Fibroblast of lung (primary cell): ENCODE measurements at places on chromosomes 11 and 22. TPM values are rescaled to one million over a fixed set of nuclear protein-coding genes. Genes with fewer than 3 reads are reported as not detected.

The B4GALNT4 gene
- 1.4 and 3.8 TPM in 2 replicates for polyA plus RNA-seq

The HEPN1 gene
- not detected in 2 replicates for polyA plus RNA-seq

The OR51F1 gene
- polyA plus RNA-seq = not detected in 2 replicates

The PITPNB gene
- 79.4 and 91.0 TPM in 2 replicates for polyA plus RNA-seq

The HPX gene
- 0.18 and 0.28 TPM in 2 replicates for polyA plus RNA-seq

The OR6A2 gene
- 0.03 TPM in 1 of 2 replicates, not detected in the other for polyA plus RNA-seq

The SCN4B gene
- polyA plus RNA-seq = 1.5 and 5.8 TPM in 2 replicates

DNA sequence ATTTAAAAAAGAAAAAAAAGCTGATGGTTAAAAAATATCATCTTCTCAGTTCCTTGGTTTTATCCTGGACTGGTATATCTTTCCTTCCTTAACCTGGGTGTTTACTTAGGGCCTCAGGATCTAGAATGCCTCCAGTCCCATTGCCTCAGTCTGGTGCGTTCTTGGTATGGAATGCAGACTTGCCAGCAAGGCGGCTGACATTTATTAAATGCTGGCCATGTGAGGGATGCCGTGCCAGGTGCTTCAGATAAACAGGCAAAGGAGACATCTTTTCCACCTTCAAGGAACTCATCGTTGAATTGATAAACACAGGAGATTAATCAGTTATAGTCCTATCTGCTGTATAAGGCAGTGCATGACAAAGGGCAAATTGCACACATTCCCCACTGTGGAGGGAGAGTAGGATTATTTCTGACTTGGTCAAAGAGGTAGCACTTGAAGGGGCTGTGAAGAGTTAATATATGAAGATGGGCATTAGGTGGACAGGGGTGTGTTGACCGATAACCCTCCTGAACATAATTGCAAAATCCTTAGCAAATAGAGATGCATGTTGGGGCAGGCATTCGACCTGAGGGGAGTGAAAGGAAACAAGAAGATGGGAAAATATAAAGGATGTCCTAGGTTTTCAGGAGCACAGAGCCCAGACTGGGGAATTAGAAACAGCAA is 54.4 kb downstream of the ALX4 start:
- DNase-seq = no peak

DNA sequence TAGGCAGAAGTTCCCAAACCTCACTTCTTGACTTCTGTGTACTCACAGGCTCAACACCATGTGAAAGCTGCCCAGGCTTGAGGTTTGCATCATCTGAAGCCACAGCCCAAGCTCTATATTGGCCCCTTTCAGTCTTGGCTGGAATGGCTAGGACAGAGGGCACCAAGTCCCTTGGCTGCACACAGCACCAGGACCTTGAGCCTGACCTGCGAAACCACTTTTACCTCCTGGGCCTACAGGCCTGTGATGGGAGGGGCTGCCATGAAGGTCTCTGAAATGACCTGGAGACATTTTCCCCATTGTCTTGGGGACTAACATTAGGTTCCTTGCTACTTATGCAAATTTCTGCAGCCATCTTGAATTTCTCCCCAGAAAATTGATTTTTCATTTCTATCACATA is 288.3 kb upstream of the ZC3H12C start:
- no peak for DNase-seq

DNA sequence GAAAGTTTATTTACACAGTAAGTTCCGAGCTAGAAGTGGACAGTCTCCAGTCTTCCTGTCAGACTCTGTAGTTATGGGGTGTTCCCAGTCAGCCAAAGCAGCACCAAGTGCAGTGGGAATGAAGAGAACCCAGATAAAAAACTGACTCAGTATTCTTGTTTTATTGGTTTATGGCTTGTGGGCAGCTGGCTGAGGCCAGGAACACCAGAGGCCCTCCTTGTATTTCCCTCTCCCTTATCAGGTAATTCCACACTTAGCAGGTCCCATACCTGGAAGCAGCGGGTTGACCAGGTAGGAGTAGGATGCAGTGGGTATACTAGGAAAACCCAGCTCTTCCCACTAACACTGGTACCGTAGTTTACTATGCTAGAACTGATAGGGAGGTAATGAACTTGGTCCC is 3.5 kb upstream of the BACE1-AS start:
- no peak for DNase-seq

DNA sequence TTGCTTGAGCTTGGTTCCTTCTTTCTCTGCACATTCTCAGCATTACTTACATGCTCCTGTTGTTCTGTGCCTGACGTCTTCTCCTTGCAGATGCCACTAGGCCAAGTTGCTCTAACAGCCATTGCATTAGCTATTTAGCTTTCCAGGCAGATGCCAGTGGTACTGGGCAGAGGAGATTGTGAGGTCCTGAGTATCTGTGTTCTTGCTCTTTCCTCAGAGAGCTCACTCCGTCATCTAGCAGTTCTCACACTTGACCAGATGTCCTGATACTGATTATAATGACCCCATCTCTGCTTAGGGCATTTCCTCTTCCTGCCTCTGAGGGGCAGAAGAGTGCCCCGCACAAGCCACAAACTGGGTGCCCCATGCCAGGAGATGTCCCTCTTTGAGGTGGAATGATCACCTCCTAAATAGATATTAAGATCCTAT is 30.7 kb downstream of the ARHGAP1 start:
- no peak for DNase-seq

- DNase-seq = no peak
These were observed 24.2 kb upstream of the KRTAP5-6 start for GRCh38 chr11:1672613-1673350.

DNA sequence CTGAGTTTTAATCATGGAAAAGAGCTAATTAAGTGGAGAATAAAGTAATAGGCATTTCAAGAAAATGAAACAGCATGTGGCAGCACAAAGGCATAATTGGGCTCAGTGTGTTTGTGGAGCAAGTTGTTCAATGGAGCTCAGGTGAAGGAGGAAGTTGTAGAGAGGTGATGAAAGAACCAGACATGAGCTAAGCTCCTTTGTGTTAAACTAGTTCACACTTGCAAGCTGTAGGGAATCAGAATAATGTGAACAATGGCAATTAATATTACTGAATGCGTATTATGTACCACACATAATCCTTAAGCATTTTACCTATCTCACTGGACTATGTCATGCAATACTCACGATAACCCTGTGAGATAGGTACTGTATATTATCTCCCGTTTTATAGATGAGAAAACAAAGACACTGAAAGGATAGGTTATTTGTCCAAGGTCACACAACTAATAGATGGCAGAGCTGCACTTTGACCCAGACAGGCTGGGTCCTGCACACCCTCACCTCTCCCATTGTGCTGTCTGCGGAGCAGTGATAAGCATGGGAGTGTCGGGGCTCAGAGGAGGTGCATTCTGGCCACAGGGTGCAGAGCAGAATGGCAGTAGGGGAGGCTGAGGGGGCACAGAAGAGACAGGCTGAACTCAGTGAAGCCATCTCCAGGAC is 8.9 kb downstream of the OLFML1 start:
- no peak for DNase-seq

GRCh38 chr11:85652786-85653447 is 5.2 kb downstream of the TMEM126A start:
- no peak for DNase-seq

- no peak for DNase-seq
These were observed 6.4 kb downstream of the PACSIN2 start for GRCh38 chr22:43008509-43008908.

GRCh38 chr22:46373921-46374662 is 38.6 kb downstream of the TRMU start:
- DNase-seq = peak; percentile 60

- no peak for DNase-seq
These were observed 1.9 kb upstream of the ESS2 start for GRCh38 chr22:19146215-19146968.

DNA sequence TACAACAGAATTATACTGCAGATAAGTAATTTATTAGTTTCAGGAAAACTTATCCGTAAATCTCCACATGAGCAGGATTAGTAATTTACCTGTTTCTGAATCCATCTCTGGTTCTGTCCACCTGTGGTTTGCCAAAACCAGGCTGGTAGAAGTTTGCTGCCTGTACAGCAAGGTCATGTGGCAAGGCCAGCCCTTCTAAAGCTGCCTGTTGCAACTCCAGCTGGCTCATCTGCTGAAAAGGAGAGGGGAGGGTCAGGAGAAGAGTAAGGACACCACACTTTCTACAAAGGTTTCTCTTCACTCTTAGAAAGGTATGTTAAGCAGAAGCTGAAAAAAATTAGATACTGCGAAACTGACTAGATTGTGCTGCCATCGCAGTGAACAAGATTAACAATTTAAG is 42.3 kb downstream of the EIF4ENIF1 start:
- DNase-seq = no peak

DNA sequence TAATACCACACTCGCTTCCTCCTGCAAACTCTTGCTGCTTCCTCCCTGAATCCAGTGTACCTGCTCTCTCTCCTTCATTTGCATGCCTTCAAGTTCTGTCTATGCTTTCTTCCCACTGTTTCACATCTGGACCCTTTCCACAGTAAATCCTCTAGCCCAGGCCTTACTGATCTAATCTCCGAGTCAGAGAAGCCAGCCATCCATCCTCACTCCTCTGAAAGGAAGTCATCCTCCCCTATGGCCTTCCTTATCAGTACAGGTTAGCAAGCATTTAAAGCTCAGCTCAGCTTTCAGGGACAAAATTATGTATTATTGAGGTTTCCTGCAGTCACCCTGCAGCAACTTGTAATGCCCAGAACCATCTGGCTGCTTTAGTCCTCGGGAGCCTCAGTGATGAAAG is 116.1 kb downstream of the GALNT18 start:
- DNase-seq = no peak

DNA sequence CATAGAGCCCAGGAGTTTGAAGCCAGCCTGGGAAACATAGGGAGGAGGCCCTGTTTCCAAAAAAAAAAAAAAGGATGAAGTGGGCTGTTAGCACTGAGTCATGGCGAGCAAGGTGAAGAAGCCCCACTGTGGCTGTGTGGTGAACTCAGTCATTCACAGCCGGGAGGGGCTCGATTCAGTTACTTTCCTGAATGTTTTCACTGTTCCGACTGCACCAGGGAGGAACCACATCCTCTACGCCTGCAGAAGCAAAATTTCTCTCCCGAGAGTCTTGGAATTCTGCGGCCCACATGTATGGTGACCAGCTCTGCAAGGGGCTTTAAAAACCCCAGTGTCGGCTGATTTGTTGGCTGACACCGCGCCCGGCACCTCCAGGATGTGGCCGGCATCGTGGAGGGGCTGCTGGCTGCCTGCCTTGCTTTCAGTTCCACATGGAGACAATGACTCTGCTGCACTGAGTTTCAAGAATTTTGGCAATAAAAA is 27.8 kb upstream of the GRAMD4 start:
- peak; percentile 92 for DNase-seq

GRCh38 chr22:43441216-43441615 is 29.4 kb downstream of the MPPED1 start:
- no peak for DNase-seq

- no peak for DNase-seq
These were observed 6.2 kb downstream of the ZP1 start for GRCh38 chr11:60873533-60873932.

DNA sequence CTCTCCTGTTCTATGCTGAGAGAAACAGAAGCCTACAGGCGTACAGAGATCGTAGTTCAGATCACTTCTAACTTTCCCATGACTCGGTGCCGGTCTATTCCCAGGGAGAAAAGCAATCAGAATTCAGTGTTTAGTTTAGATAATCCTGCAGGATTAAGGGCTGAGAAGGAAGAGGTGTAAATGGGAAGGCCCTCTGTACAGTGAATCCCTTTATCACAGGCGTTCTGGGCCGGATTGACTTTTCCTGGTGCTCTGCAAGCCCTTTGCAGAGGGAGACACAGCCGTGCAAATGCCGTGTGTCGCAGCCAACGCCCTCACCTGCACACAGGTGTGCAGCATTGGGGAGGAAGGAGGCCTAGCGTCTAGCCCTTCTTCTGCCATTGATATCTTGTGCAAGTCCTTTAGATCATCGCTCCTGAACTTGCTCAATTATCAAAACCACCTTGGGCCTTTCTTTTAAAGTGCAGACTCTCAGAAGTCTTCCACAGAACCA is 90.6 kb downstream of the DSCAML1 start:
- no peak for DNase-seq

DNA sequence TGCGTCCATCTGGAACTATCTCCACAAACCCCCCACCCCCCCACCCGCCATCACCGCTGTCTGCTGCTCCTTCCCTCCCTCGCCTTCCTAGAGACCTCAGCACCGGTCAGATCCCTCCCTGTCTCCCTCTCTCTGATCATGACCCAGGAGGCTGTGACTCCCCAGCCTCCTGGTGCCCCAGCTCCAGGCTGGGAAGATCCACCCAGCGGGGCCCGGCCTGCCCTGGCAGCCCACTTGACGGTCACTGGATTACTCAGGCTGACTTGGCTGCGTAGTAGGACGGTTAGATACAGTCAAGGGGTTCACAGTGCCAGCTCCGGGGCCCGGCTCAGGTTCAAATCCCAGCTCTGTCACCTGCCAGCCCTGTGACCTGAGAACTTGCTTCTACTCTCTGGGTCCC is 59.3 kb downstream of the ANO1 start:
- no peak for DNase-seq

DNA sequence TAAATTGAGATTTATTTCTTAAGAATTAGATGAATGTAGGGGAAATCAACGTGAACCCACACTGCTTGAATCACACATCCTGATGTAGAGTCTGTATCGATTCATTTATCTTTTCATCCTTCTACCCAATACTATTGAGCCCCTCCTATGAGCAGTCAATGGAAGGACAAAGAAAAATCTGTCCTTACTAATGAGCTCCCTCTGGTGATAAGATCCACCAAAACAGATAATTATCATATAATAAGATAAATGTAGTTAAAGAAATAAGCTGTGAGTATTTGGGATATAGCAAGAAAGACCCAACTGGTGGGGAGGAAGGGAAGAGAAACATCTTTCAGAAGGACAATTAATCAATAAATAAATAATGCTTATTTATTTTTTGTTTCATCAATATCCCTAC is 385.1 kb upstream of the CCDC90B start:
- DNase-seq = peak; percentile 19

- no peak for DNase-seq
These were observed 891.3 kb downstream of the BRD1 start for GRCh38 chr22:48936391-48936790.

GRCh38 chr22:17786435-17787161 is 12.3 kb upstream of the BID start:
- peak; percentile 25 for DNase-seq

DNA sequence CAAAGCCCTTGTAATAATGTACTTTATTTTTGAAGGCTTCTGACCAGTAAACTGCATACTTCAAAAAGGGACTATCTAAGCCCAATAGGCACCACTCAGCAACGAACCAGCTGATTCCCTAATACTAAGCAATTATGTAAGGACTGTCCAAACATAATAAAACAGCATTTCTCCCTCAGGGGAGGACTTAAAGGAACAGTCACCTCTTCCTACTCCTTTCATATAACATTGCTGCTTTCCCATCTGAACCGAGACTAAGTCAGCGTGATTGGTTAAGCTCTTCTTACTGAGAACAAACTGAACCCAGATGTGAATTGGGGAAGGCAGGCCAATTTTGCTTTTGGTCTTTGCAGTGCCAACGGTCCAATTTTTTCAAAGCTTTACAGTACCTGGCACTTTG is 420.0 kb downstream of the METTL15 start:
- DNase-seq = no peak
